T-helper 22 cell (primary cell): ENCODE measurements at places on chromosomes 6 and 20.

GRCh38 chr6:155599561-155599960 is 143.9 kb upstream of the NOX3 start:
- DNase-seq: no peak

DNA sequence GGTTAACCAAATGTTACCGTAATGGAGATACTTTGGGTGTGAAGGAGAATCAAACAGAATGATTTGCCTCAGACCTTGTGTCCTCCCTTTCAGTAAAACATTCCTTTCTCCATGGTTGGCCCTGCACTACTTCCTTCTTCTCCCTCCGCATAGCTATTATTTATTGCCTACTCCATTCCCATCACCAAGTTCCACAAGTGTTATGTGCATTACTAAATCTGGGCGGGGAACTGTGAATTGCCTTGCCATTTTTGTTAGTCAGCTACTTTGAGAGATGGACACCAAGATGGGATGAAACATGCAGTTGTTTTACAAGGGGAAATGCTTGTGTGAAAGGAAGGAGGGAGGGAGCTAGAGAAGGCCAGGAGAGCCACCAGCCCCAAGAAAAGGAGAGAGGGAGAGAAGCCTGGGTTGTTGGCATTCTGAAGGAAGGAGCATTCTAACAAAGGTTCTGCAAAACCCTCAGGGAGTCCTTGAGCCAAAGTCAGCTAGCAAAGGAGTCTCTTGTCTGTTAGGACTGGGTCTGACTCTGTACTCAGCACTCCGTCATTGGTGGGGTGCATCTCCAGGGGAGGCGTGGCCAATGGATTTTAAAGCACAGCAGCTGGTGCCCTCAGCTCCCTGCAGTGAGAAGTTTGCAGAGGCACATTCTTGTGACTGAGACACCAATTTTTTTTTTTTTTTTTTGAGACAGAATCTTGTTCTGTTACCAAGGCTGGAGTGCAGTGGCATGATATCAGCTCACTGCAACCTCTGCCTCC is 83.6 kb upstream of the CHD6 start:
- DNase-seq: no peak

DNA sequence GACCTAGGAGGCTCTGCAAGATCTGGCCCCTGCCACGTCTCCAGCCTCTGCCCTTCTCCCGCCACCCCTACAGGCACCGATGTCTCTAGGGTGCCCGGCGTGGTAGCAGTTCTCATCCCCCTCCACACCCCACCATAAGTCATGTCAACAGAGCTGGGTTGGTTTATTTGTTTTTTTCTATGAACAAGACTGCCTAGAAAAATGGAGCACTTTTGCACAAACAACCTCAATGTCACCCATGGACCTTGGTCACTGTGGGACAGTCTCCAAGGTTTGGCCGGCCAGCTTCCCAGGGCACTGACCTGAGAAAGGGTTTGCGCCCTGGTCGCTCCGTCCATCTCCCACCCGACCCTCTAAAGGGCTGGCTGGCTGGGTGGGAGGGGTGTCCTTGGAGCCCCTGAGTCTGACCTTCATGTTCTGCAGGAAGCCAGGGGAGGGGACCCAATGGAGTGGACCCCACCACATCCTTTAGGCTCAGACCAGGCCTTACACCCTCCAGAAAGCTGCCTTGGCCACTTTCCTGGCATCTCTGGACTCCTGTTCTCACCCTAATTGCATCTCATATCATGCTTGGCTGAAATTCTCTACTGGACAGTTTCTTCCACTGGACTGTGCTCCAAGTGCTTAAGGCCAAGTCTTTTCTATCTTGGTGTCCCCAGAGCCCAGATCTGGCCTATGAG is 104.8 kb upstream of the PTPN1 start:
- no peak for DNase-seq

- DNase-seq: no peak
These were observed 71.9 kb upstream of the SLC22A16 start for GRCh38 chr6:110548110-110548847.

GRCh38 chr20:43955062-43955749 is 40.6 kb downstream of the TOX2 start:
- DNase-seq: peak; percentile 48

- DNase-seq: no peak
These were observed 38.7 kb downstream of the NCR2 start for GRCh38 chr6:41373919-41374617.

- DNase-seq: no peak
These were observed 279.3 kb upstream of the TCF21 start for GRCh38 chr6:133609415-133610226.

DNA sequence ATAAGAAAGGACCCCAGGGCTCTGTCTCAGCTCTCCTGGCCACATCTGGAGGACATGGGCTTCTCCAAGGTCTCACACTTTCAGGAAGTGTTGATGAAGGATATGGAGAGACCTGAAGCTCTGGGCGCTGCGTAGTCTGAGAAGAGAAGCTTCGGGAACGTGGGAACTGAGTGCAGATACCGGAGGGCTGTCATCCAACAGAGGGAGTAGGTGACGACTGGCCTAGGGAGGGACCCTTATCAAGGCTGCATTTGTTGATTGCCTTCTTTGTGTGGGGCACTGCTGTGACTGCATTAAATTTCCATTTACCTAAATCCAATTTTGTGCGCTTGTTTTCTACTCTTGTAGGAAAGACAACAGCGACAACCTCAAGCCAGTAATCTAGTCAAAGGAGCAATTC is 63.4 kb downstream of the PLG start:
- no peak for DNase-seq

- no peak for DNase-seq
These were observed 16.5 kb upstream of the AAR2 start for GRCh38 chr20:36219671-36220220.

DNA sequence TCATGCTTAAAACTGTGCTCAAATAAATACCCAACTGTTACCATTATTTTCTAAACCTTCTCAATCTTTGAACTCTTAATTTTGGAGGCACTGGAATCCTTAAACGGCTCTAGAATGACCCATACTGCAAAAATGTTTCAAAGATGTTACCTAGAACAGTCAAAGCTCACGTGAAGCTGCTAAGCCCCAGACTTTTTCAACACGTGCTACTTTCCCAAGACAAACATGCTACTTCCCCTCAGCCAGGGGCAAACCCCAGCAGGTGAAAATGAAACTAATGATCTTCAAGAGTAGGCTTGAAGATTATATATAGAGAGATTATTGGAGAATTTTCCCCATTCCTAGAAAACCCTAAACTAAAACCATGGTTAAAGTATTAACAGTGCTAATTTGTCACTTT is 28.1 kb downstream of the HUS1B start:
- no peak for DNase-seq

DNA sequence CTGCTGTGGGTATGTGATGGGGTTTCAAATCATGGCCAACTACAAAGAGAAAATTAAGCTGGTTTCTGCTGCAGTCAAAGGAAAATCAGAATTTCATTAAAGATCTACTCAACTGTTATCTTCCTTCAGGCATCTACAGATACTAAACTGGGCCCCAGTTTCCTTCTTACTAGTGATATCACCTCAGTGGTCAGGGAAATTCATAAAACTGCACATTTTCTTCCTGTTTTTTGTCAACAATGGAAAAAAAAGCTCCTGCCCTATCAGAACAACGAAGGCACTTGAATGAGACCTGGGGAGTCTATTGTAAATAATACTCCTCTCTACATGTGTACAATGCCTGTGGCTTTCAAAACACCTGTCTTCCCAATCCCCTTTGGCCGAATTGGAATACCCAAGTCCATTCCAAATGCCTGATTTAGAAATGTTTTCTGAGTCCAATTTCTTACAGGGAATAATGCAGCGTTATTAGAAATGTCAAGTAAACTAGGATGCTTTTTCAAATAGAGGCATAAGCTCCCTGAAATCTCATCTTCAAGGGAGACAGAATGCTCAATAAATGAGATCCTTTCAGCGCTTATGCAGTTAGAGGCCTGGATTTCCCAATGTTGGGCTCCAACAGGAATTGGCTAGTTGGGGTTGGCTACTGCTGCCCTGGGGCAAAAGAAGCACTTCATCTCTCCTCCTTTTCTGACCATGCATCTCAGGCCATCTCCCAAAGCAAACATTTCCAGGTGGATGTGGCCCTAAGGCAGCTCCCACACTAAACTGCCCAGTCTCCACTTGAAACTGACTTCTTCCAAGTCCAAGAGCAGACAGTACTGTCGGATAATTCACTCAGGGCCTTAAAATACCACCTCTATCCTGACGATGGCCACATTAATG is 143.3 kb downstream of the NFATC2 start:
- no peak for DNase-seq
